ENCODE measurements at places on chromosomes 5 and 9.

DNA sequence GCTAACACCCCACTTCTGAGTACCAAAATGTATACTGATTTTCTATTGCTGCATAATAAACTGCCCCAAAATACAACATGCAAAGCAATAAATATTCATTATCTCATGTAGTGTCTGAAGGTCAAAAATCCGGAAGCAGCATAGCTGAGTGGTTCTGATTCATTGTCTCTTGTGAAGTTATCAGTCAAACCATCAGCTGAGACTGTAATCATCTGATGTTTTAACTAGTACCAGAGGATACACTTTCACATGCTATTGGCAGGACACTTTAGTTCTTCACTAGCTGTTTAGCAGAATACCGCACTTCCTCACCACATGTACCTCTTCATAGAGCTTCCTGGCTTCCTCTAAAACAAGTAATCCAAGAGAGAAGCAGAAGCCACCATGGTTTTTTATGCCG is 12.7 kb upstream of the TMEM161B start:
- DNase-seq = no peak

DNA sequence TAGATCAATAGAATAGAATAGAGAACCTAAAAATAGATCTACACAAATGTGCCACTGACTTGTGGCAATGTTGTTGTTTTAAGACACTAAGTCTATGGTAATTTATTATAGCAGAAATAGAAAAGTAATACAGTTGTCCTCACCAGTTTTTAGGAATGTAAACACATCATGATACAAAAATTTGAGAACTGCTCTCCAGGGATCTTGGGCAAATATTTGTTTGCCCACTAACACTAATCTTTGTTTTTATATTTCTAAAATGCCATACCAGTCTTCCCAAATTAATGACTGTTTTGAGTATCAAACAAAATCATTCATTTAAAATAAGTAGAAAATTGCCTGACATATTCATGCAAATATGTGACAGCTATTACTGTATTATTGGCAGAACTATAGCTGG is 297.6 kb downstream of the BRINP1 start:
- no peak for DNase-seq

- DNase-seq = no peak
Observed at GRCh38 chr5:38595132-38595745, 38.8 kb upstream of the LIFR start.

DNA sequence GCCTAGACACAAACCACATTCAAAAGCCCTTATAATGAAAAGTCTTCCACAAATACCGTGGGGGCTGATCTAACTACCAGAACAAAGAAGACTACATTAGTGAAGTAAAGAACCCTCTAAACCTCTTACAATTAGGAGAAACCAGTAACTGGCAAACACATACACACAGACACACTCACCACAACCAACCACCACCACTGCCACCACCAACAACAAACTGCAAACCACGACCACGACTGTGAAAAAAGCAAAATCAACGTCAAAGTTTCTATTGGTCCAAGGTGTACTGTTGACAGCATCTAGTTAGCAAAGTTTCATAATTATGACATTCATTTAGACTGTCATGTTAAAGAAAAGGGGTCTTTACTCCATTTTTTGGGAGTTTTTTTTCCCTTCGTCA is 2.7 kb downstream of the CDO1 start:
- DNase-seq = no peak

DNA sequence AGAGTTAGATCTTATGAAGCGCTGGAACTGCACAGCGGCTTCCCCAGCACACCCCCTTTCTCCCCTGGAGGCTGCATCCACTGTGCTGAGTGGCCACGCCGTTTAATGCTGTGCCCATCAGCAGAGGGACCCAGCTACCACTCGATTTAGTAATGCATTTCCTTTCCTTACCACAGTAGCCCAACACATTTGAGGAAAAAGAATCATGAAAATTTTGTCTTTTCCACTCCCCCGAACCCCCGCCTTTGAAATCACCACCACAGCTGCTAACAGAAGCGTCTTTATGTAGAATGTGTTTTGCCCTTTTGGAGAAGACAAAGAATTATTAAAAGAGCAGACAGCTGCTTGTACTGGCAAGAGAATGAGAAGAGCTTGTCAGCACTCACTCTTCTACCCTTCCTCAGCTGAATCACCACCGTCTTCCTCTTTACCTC is 73.2 kb downstream of the ACER2 start:
- DNase-seq = no peak

DNA sequence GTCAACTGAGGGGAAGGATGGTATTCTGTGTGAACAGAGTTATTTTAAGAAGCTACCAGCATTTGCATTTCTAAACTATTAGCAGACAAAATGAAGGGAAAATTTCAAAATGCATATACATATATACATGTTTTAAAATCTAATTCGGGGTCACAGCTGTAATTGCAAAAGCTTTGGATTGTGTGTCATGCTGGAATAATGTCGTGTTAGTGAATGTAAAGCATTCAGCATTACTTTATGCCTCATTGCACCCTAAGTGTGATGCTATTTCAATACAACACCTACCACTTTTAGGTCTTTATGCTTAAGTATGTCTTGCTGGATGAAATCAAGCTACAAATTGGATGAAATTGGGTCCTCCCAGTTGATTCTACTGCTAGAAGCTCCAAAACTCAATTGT is 687.6 kb upstream of the MEF2C start:
- DNase-seq = no peak

GRCh38 chr5:72314571-72315172 is 5.4 kb downstream of the MRPS27 start:
- DNase-seq = no peak

- DNase-seq = no peak
Observed at GRCh38 chr5:34657988-34658387, 1.9 kb downstream of the RAI14 start.

DNA sequence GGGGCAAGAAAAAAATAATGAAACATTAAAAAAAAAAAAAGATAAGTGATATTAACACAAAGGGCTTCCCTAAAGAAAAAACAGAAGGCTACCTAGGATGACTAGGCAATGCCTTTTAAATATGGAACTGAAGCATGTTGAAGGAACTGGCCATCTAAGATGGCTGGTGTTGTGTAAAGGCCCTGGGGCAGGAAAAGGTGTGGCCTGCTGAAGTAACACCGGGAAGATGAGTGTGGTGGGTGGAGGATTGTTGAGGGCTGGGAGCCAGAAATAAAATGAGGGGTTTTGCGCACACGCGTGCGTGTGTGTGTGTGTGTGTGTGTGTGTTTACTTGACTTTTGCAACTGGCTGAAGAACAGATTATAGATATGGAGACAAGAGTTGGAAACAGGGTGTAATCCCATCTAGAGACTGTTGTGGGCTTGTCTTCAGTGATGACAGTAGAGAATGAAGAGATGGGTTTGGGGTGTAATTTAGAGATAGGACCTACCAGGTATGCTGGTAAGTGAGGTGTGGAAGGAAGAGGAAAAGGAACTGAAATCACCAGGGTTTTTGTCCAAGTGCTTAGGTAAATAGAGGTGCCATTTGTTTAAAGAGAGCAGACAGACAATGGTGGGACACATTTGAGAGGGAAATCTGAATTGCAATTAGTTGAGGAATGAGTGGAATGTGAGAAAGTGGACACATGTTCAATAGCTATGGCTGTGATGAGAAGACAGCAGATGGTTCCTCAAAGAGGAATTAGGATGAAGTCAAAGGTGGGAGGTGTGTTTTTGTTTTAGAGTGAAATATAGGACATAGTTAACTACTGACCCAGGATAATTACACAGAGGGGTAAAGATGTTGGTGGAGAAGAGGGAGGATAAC is 33.9 kb downstream of the RAD23B start:
- DNase-seq = no peak

DNA sequence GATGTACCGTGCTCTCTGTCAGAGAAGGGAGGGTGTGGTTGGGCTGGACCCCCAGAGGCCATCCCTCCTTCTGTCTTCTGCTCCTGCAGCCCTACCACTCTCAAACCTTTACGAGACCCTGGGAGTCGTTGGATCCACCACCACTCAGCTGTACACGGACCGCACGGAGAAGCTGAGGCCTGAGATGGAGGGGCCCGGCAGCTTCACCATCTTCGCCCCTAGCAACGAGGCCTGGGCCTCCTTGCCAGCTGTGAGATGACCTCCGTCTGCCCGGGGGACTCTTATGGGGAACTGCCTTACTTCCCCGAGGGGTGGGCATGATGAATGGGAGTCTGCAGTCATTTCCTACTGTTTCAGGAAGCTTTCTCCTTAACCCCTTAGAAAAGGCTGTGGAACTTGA is 17.5 kb downstream of the TGFBI start:
- no peak for DNase-seq

- DNase-seq = no peak
Observed at GRCh38 chr9:35203528-35203927, 41.7 kb downstream of the UNC13B start.

- DNase-seq = no peak
Observed at GRCh38 chr5:109196087-109196822, 213.5 kb downstream of the PJA2 start.

GRCh38 chr9:121671612-121672155 is 20.2 kb downstream of the DAB2IP start:
- no peak for DNase-seq

GRCh38 chr9:115209601-115210306 is 91.8 kb upstream of the TNC start:
- DNase-seq = no peak

DNA sequence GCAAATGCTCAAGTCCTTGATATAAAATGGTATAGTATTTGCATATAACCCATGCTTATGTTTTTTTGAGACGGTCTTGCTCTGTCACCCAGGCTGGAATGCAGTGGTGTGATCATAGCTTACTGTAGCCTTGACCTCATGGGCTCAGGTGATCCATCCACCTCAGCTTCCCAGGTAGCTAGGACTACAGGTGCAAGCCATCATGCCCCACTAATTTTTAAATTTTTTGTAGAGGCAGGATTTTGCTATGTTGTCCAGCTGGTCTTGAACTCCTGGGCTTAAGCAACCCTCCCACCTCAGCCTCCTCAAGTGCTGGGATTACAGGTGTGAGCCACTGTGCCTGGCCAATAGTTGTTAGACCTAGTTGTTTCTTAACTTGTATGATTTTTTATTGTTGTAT is 17.3 kb downstream of the SLC36A3 start:
- DNase-seq = no peak

- DNase-seq = no peak
Observed at GRCh38 chr5:53928641-53929040, 368.2 kb downstream of the NDUFS4 start.

GRCh38 chr5:7941692-7942091 is 72.7 kb downstream of the MTRR start:
- DNase-seq = no peak

- no peak for DNase-seq
Observed at GRCh38 chr5:130126746-130127145, 222.5 kb downstream of the CHSY3 start.

DNA sequence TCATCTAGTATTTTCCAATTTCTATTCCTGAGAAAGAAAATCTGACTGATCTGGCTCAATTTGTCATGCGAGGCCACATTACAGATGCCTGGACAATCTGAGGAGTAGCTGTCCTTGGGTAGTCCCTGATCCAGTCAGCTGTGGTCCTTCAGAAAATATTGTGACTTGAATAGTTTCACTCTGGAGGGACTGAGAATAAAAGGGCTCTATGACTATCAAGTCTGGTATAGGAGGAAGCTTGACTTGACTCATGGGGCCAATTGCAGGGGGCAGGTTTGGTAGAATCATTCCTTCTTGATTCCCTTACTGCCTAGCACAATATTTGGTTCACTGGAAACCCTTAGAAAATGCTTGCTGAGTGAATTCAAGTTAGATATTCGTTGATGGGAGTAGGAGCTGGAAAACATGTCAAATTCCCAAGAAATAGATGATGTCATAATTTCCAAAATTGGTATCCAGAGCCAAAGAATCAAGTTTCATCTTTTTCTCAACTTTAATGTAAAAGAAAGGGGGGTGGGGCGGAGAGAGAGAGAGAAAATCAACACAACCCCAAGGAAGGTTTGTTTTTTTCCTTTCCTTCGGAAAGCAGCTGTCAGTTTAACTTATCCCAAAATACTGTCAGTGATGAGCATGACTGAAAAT is 32.4 kb upstream of the STX17 start:
- no peak for DNase-seq

GRCh38 chr9:35827486-35827885 is 1.0 kb downstream of the FAM221B start:
- no peak for DNase-seq

- DNase-seq = no peak
Observed at GRCh38 chr9:4620881-4621555, 41.1 kb upstream of the PLPP6 start.

DNA sequence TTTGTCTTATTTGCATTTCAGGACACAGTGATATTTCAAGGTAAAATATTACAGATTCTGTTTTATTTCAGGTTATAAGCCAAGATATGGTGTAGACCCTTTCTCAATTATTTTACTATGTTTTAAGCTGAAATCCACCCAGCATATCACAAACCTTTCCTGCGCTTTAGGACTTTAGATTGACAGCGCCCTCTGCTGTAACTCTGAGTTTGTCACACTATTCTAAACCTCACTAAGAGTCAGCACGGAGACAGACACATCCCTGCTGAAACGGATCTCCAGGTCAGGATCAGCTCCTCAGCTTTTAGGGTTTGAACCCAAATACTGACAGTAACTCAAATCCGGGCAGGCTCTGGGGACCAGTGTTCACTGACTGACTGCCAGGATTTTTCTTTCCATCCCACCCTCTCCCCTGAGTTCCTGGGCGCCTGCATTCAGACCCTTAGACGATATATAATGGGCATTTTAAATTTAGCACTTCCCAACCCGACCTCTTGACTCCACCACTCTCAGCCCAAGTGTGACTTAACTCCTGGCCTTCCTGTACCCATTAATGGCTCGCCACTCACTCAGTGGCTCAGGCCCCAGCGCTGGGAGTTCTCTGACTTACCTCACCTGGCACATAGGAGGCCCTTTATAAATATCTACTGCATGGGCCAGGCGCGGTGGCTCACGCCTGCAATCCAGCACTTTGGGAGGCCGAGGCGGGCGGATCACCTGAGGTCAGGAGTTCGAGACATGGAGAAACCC is 33.5 kb downstream of the TLX3 start:
- no peak for DNase-seq

DNA sequence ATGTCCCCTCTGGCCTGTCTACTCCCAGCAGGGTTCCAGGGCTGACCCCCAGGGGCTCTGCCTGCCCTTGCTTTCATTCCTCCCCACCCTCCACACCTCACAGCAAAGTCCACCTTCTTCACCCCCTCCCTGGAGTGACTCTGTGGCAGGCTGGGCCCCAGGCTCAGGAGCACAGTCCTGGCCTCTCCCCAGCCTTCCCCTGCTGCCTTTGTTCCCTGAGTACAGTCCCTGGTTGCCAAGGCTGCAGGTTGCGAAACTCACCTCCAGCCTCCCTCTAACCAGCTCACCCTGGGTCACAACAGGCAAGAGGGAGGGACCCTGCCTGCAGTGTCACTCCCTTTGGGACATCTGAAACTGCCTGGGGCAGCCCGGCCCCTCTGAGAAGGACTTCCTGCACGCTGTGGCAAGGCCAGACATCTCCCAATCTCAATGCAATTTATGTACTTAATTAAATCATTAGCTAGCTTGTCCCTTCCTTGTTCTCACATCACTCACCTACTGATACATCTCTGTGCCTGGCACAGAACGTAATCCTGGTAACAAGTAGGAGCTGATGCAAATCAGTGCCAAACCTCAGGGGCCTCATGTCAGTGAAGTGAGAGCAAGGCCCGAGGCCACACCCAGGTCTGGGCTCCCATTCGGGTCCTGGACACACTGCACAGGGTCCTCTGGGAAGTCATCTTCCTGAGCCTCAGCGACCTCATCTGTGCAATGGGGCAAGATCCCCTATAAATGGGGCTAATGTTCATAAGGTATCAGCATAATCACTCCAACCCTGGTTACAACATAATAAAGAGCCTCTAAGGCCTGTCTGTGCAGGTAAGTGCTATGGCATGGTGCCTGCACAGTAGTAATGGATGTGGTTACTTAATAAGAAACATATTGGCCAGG is 27.3 kb upstream of the TRIM14 start:
- no peak for DNase-seq

All from activated CD8-positive, alpha-beta memory T cell treated with anti-CD3 and anti-CD28 coated beads for 1 hour (primary cell).